MM.1S (cell line): ENCODE measurements at places on chromosomes 5 and 9.

GRCh38 chr5:10729320-10730042, 31.6 kb downstream of the DAP start:
- DNase-seq = no peak
- no peak overlapping the region for H3K27ac ChIP-seq
- no peaks in the 10 kb centered on the region for H3K36me3 ChIP-seq
- H3K4me1 ChIP-seq = no peaks in the 10 kb centered on the region
- no peak overlapping the region for H3K4me3 ChIP-seq

DNA sequence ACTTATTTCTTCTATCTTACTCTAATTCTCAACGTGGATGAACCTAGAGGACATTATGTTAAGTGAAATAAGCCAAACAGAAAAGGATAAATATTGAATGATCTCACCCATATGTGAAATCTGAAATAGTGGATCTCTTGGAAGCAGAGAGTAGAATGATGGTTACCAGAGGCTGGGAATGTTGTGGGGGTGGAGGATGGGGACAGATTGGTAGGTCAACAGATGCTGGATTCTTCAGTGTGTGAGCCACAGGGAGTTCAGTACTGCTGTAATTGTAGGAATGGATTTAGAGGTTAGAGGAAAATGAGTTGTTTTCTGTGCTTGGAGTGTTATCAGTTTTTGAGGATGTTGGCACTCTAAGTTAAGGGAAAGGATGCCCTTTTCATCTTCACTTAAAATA, 190.6 kb downstream of the FBXL7 start:
- H3K4me1 ChIP-seq = no peaks in the 10 kb centered on the region
- H3K36me3 ChIP-seq = no peaks in the 10 kb centered on the region
- no peaks in the 10 kb centered on the region for H3K27me3 ChIP-seq
- H3K27ac ChIP-seq = no peak overlapping the region
- no peak overlapping the region for H3K4me3 ChIP-seq
- no peak for DNase-seq

- no peaks in the 10 kb centered on the region for H3K36me3 ChIP-seq
- no peak overlapping the region for H3K4me3 ChIP-seq
- H3K27ac ChIP-seq = no peak overlapping the region
- no peaks in the 10 kb centered on the region for H3K27me3 ChIP-seq
These were observed 57.3 kb upstream of the SMARCA2 start for GRCh38 chr9:1957856-1958255.

GRCh38 chr5:60504342-60504741, 195.6 kb downstream of the DEPDC1B start:
- peaks cover 31% of the 10 kb centered on the region for H3K4me1 ChIP-seq
- peak overlapping the region; percentile 23 for H3K4me3 ChIP-seq
- H3K36me3 ChIP-seq = no peaks in the 10 kb centered on the region
- H3K27me3 ChIP-seq = no peaks in the 10 kb centered on the region
- DNase-seq = peak; percentile 76

GRCh38 chr9:114092336-114092735, 6.8 kb downstream of the KIF12 start:
- no peaks in the 10 kb centered on the region for H3K36me3 ChIP-seq
- no peak for DNase-seq
- H3K27ac ChIP-seq = no peak overlapping the region
- H3K27me3 ChIP-seq = no peaks in the 10 kb centered on the region

- no peak overlapping the region for H3K4me3 ChIP-seq
- no peak overlapping the region for H3K27ac ChIP-seq
- H3K36me3 ChIP-seq = no peaks in the 10 kb centered on the region
- no peaks in the 10 kb centered on the region for H3K27me3 ChIP-seq
These were observed 47.8 kb upstream of the SLC1A3 start for GRCh38 chr5:36558641-36559040.
